Breast epithelium (tissue), 4 donors: ENCODE measurements at places on chromosomes 16 and 17. TPM values are rescaled to one million over a fixed set of nuclear protein-coding genes. Genes with fewer than 3 reads are reported as not detected.

DNA sequence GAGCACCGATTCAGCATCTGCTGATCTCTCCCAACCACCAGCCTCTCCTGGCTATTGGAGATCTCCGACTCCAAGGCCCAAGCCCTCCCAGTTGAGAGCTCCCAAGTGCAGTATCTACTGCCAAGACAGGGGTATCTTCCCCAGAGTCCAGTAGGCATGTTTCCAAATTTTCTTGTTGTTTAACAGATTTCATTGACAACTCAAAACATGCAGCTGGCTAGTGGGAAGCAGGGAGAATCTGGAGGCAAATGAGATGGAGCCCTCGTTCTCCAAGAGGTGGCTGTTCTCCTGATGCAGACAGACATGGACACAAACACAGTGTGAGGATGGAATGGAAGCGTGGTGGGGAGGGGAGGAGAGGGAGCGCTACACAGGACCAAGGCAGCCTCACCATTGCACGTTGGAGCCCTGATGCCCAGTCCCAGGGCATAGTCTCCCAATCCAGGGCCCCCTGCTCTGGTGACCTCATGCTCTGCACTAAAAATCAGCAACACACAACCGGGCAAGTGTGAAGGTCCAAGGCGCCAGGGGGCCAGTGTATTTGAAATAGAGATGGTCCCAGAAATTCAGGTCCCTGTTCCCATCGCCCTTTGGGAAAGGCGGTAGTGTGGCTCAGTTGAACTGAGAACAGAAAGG lies 31.7 kb downstream of the SMARCE1 start:
- DNase-seq, result no peak

The ZNF750 gene
- total RNA-seq, result 7.8 TPM

GRCh38 chr17:44105483-44105882 lies 18.0 kb downstream of the HDAC5 start:
- DNase-seq, result no peak

- DNase-seq, result no peak
Observed at GRCh38 chr17:74949455-74950115, 13.9 kb downstream of the OTOP3 start.

DNA sequence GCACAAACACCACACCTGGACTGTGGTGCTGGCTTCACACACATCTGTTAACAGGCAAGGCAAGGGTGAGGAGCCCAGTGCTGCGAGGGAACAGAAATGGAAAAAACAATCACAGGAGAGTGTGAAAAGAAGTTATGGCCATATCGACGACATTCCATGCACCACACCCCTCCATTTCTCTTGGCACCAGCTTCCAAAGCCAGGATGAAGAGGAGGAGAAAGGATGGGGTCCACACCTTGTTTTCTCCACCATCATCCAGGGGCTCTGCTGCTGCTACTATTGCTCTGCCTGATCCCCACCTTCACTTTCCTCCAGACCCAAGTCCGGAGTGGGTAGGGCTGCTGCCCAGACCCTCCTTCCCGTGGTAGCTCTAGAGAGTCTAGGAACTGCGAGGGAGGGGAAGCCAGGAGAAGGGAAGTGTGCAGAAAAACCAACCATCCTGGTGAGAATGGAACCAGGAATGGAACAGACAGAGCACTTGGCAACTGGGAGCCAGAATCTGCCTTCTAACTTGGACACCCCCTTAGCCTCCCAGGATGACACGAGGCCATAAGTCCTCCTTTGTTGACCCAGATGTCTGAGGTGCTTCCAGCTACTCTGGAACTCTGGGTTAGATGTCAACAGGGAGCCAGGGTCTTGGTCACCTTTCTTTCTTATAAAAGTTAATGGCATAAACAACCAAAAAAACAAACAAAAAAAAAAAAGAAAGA lies 1.2 kb upstream of the PROCA1 start:
- DNase-seq, result no peak

DNA sequence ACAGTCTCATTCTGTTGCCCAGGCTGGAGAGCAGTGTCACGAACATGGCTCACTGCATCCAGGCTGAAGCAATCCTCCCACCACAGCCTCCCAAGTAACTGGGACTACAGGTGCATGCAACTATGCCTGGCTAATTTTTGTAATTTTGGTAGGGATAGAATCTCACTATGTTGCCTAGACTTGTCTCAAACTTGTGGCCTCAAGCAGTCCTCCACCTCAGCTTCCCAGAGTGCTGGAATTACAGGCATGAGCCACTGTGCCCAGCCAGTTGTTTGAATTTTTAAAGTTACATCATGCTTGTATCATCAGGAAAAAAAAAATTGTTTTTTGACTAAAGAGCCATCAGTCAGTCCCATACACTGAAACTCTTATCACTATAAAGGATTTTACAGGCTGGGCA lies 17.1 kb upstream of the VPS4A start:
- no peak for DNase-seq

GRCh38 chr17:44314869-44315661 lies 6.7 kb downstream of the RUNDC3A start:
- no peak for DNase-seq

DNA sequence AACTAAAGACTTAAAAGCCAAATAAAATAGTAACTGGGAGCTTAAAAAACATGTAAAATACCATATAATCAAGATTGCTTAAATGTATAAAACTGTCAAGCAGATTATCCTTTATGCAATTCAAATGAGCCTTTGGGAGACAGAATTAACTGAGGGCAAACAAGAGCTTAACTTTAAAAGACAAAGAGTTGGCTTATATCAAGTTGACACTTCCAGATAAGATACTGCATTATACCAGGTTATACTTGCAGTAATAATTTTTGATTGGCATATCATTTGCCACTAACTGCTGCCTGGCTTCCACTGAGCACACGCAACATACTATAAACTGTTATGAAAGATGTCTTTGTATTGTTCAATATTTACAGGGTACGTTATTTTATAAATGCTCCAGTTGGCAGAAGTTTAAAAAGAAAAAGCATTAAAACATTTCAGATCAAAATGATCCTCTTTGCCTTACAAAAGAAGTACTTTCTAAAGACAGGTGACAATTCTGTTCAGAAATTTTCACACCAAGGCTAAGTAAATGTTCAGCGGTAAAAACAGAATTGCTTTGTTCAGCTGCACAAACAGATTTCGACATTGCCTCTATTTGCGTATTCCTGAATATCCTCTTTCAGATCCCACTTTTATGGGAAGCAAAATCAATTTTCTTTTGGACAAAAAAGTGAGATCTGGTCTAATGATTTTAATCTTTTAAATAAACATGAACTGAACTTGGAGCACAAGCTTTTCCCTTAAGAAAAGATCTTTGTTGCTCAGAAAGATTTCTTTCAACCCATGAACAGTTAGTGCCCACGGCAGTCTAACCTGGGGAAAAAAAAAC lies 50.7 kb downstream of the TOX3 start:
- no peak for DNase-seq

The TBC1D3I gene
- total RNA-seq, result not detected

- DNase-seq, result no peak
Observed at GRCh38 chr17:78623541-78623940, 46.3 kb upstream of the DNAH17 start.

- DNase-seq, result no peak
Observed at GRCh38 chr17:73430165-73430680, 118.4 kb upstream of the CDC42EP4 start.

The SYNGR3 gene
- 0.64 TPM for total RNA-seq
